Subcutaneous adipose tissue (tissue), 4 donors: ENCODE measurements at places on chromosomes 1 and 21. TPM values are rescaled to one million over a fixed set of nuclear protein-coding genes. Genes with fewer than 3 reads are reported as not detected.

The ARHGEF16 gene
- total RNA-seq = 0.17 TPM

The FCRLB gene
- total RNA-seq = not detected

The FAM72D gene
- 0.44 TPM for total RNA-seq

The MTARC2 gene
- total RNA-seq = 21.4 TPM

The NUDT4B gene
- total RNA-seq = 35.4 TPM

The OR6K3 gene
- total RNA-seq = not detected

The KLF17 gene
- total RNA-seq = not detected

The CNIH3 gene
- 7.6 TPM for total RNA-seq

The IL12RB2 gene
- total RNA-seq = 2.9 TPM

The KPRP gene
- not detected for total RNA-seq

The CFHR2 gene
- total RNA-seq = not detected

The TCP10L gene
- not detected for total RNA-seq

The KDF1 gene
- not detected for total RNA-seq

The HRNR gene
- total RNA-seq = not detected

The PRAMEF7 gene
- total RNA-seq = not detected

The ZNF593OS gene
- not detected for total RNA-seq
